H9 (cell line): ENCODE measurements at places on chromosomes 7 and 10.

DNA sequence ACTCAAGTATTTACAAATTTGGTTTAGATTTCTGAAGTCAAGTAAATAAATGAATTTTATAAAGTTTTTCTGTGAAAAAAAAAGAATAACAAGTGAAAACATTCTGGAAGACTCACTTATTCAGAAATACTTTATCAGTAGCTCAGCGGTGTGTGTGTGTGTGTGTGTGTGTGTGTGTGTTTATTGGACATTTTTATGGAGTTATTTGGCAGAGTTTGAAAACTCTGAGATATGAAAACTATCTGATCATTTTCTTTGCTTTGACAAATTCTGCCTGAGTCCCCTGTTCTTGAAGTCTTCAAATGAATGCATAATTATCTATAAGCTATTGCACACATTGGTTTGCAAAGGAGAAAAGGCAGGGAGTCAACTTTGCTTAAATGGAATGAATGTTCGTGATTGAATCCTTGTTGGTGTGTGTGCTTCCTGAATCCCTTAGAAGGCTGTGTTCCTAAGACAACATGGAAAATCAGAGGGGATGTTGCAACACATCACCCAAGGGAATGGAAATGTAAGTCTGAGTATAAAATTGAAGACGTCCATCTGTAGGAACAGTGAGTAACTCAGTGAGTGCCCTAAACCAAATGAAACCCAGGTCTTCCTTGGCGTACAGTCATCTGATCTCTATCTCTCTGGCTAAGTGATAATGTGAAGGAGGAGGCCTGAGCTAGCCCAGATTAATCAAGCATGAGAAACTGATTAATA is 160.9 kb downstream of the REEP3 start:
- H3K36me3 ChIP-seq: no peaks in the 10 kb centered on the region
- no peaks in the 10 kb centered on the region for H3K27me3 ChIP-seq
- H3K4me1 ChIP-seq: peaks cover 3% of the 10 kb centered on the region; the same call in 1 of the 2 replicates
- DNase-seq: no peak
- H3K4me3 ChIP-seq: no peak overlapping the region

- H3K36me3 ChIP-seq: peaks cover 11% of the 10 kb centered on the region
- H3K27ac ChIP-seq: no peak overlapping the region
- no peak overlapping the region; the same call in 2 of the 3 replicates for H3K4me3 ChIP-seq
- H3K4me1 ChIP-seq: peaks cover 3% of the 10 kb centered on the region; the same call in 1 of the 2 replicates
- no peak for DNase-seq
These were observed 10.9 kb downstream of the MARVELD1 start for GRCh38 chr10:97724341-97724941.

GRCh38 chr7:21169667-21170580 is 258.0 kb upstream of the SP4 start:
- DNase-seq: peak; percentile 88
- 0 out of 2 replicates have a peak, but pooled peaks cover 3% of the 10 kb centered on the region for H3K27me3 ChIP-seq
- peak overlapping the region; percentile 92 for H3K27ac ChIP-seq
- peaks cover 7% of the 10 kb centered on the region; the same call in 2 of the 3 replicates for H3K36me3 ChIP-seq
- peak overlapping the region; percentile 81 for H3K4me3 ChIP-seq

- no peak overlapping the region for H3K4me3 ChIP-seq
- H3K4me1 ChIP-seq: no peaks in the 10 kb centered on the region
- no peak for DNase-seq
These were observed 339.5 kb upstream of the MKI67 start for GRCh38 chr10:128465697-128466096.

DNA sequence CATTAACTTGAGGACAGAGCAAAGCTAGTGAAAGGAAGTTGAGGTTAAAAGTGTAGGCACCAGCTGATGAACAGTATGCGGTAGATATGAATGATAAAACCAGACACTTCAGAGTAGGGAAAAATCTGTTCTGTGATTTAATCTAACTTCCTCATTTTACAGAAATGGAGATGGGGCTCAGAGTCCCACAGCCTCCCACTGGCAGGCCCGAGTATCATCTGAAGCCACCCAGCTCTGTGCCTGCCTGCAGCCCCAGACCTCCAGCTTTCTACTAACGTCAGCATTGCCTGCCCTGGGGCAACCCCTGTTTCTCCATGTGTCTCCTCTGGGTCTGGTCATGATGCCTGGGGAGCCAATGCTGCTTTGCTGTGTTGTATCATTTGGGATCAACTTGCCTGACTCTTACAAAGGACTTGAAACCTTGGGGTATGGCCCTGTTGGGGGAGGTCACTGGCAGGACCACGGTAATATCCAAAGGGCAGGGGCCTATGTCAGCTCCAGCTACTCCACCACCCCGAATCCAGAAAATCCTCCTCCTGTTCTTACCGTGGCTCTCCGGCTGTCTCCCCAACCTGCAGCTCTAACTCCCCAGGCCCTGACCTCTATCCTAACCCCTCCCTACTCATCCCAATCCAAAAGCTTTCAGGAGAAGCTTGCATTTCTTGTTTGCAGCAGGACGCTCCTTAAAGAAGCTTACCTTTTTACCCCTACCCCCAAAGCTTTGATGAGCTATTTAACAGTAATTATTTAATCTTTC is 56.2 kb upstream of the NPY start:
- H3K36me3 ChIP-seq: peaks cover 7% of the 10 kb centered on the region; the same call in 2 of the 3 replicates
- H3K4me1 ChIP-seq: peaks cover 6% of the 10 kb centered on the region; the same call in 1 of the 2 replicates
- H3K27ac ChIP-seq: no peak overlapping the region
- H3K4me3 ChIP-seq: no peak overlapping the region
- DNase-seq: no peak

DNA sequence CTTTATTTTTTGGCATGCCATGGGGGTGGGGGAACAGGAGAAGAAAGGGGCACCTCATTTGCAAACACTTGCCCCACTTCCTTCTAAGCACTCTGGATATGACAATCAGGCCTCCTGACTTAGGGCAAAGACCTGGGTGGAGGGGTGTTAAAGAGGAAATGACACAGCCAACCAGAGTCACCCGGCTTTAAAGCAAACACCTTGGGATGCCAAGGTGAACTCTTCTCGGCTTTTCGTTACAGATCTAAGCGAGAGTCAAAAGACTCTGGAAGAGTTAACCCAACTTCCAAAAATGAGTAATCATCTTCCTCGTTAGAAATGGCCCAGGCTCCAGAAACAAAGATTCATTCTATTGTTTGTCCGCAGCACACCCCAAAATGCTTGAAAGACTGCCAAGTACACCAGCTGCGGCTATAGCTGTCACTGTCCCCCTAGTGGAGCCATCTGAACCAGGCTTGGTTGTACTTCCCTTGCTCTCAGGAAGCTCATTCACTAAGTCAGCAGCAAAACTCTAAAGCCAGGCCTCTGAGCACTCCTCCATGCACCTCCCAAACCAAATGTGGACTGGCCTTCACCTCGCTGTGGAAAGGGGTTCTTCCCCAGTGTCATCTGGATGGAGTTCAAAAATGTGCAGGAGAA is 24.8 kb downstream of the FAM53B start:
- no peak overlapping the region for H3K27ac ChIP-seq
- no peaks in the 10 kb centered on the region for H3K27me3 ChIP-seq
- no peak overlapping the region for H3K4me3 ChIP-seq
- no peak for DNase-seq

GRCh38 chr10:12801214-12802087 is 200.1 kb downstream of the CCDC3 start:
- no peak for DNase-seq
- no peak overlapping the region for H3K4me3 ChIP-seq
- H3K27ac ChIP-seq: no peak overlapping the region
- H3K36me3 ChIP-seq: no peaks in the 10 kb centered on the region
- no peaks in the 10 kb centered on the region for H3K27me3 ChIP-seq

GRCh38 chr7:131935180-131935579 is 378.8 kb upstream of the PODXL start:
- H3K27me3 ChIP-seq: no peaks in the 10 kb centered on the region
- no peaks in the 10 kb centered on the region for H3K4me1 ChIP-seq
- DNase-seq: no peak
- H3K27ac ChIP-seq: no peak overlapping the region
- no peak overlapping the region for H3K4me3 ChIP-seq

GRCh38 chr7:26372704-26373103 is 81.0 kb downstream of the SNX10 start:
- H3K27me3 ChIP-seq: no peaks in the 10 kb centered on the region
- H3K27ac ChIP-seq: no peak overlapping the region
- H3K4me1 ChIP-seq: no peaks in the 10 kb centered on the region; the same call in 1 of the 2 replicates
- no peaks in the 10 kb centered on the region; the same call in 2 of the 3 replicates for H3K36me3 ChIP-seq
- no peak for DNase-seq
- H3K4me3 ChIP-seq: no peak overlapping the region

DNA sequence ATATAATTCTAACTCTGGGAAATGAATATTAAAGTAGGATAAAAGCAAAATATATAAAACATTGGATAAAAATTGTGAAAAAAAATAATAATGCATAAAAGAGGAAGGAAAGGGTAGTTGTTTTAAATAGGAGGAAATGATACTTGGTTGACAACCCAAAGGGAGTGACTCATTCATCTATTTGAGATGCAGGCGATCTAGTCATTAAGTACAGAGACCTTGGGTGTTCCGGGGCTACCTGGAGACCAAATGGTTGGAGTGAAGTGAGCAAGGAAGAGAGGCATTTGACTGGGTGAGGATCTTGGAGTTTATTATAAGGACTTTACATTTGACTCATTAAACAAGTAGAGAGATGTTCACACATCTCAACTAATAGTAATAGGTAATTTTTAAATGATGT is 111.0 kb downstream of the LRRTM3 start:
- H3K27ac ChIP-seq: no peak overlapping the region

DNA sequence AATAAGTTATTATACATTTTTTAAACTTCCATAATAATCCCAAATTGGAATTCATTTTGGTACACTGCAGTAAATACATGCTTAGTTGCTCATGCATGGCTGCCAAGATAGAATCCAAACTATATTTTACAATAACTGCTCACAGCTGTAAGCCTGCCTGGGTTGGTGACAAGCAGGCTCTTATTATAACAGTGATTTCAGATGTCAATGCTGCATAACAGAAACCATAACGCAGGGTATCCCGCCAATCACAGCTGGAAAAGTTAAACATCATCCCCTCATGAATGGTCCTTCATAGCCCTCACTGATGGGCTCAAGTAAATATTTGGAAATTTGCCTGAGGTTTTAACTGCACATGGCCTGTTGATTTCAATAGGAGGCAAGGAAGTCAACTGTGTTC is 149.8 kb downstream of the AMPH start:
- no peak overlapping the region for H3K4me3 ChIP-seq
- H3K4me1 ChIP-seq: no peaks in the 10 kb centered on the region
- H3K36me3 ChIP-seq: no peaks in the 10 kb centered on the region
- no peak for DNase-seq

- H3K4me1 ChIP-seq: no peaks in the 10 kb centered on the region
- peaks cover 68% of the 10 kb centered on the region for H3K27me3 ChIP-seq
- DNase-seq: no peak
- H3K36me3 ChIP-seq: no peaks in the 10 kb centered on the region
- no peak overlapping the region for H3K27ac ChIP-seq
These were observed 13.7 kb downstream of the LBX1 start for GRCh38 chr10:101215397-101216206.

GRCh38 chr7:46450425-46450824 is 529.4 kb upstream of the IGFBP3 start:
- H3K36me3 ChIP-seq: no peaks in the 10 kb centered on the region
- no peaks in the 10 kb centered on the region for H3K4me1 ChIP-seq
- H3K27me3 ChIP-seq: no peaks in the 10 kb centered on the region
- H3K27ac ChIP-seq: no peak overlapping the region
- no peak overlapping the region for H3K4me3 ChIP-seq
- no peak for DNase-seq

GRCh38 chr7:42315103-42315502 is 78.1 kb upstream of the GLI3 start:
- no peak overlapping the region for H3K4me3 ChIP-seq
- H3K27me3 ChIP-seq: no peaks in the 10 kb centered on the region
- H3K36me3 ChIP-seq: no peaks in the 10 kb centered on the region
- no peak for DNase-seq
- H3K4me1 ChIP-seq: no peaks in the 10 kb centered on the region

- H3K4me3 ChIP-seq: no peak overlapping the region
- no peaks in the 10 kb centered on the region for H3K36me3 ChIP-seq
- H3K4me1 ChIP-seq: no peaks in the 10 kb centered on the region
- DNase-seq: no peak
These were observed 171.7 kb downstream of the KIF20B start for GRCh38 chr10:89873055-89873454.

DNA sequence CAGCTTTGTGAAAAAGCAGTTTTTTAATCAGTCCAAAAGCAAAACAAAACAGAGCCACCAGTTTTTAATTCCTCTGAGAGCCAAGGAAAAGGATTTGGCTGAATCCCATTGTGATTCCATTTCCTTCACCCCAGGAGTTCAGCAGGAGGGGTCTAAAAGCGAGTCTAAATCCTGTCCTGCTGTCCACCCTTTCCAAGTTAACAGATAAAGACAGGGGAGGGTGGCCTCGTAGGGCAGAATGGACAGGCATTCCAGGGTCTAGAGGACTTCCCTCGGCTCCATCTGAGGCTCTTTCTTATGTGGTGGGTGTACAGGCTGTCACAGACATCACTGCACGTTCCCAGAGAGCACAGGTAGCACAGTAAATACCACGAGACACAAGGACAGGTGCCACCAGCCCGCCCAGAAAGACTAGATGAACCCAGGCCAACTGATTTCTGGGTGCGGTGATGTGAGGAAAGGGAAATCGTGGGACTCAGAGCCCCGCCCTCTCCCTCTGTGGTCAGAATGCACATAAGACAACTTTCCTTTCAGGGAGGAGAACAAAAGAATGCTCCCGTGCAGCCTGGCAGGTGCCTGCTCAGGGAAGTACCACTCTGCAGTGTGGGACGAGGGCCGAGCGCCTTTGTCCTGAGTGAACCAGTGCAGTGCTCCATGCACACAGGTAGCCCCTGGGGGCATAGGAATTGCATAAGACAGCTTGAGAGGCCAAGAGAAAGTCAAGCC is 119.7 kb downstream of the ABLIM1 start:
- peaks cover 5% of the 10 kb centered on the region; the same call in 1 of the 2 replicates for H3K4me1 ChIP-seq
- peaks cover 3% of the 10 kb centered on the region; the same call in 1 of the 2 replicates for H3K36me3 ChIP-seq
- H3K27ac ChIP-seq: no peak overlapping the region

GRCh38 chr7:50145801-50146338 is 52.8 kb upstream of the ZPBP start:
- H3K4me3 ChIP-seq: no peak overlapping the region
- no peak overlapping the region for H3K27ac ChIP-seq
- no peaks in the 10 kb centered on the region for H3K27me3 ChIP-seq
- H3K36me3 ChIP-seq: no peaks in the 10 kb centered on the region
- no peaks in the 10 kb centered on the region for H3K4me1 ChIP-seq

DNA sequence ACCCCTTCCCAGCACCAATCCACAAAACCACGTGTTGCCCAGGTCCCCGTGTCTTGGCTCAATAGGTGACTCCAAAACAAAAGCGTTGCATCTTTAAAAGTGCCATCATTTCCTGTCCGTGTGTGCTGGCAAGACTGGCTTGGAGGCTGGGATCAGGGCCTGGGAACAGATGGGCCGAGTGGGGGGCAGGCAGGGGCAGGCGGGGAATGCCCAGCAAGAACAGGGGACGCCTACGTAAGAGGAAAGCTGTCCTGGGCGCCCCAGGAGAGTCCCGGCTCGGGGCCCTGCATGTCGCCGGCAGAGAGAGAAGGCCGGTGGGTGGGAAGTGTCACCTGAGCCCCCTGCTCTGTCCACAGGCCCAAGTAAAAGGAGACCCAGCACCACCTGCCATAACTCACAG is 86.5 kb downstream of the PAXIP1 start:
- H3K36me3 ChIP-seq: peaks cover under 1% of the 10 kb centered on the region
- no peak for DNase-seq
- no peak overlapping the region for H3K4me3 ChIP-seq
- no peaks in the 10 kb centered on the region for H3K27me3 ChIP-seq
- H3K27ac ChIP-seq: no peak overlapping the region
- H3K4me1 ChIP-seq: no peaks in the 10 kb centered on the region

GRCh38 chr10:20254078-20254477 is 437.8 kb downstream of the PLXDC2 start:
- no peak overlapping the region for H3K27ac ChIP-seq
- H3K4me1 ChIP-seq: peaks cover 8% of the 10 kb centered on the region
- no peak overlapping the region for H3K4me3 ChIP-seq
- no peaks in the 10 kb centered on the region for H3K27me3 ChIP-seq
- peaks cover 14% of the 10 kb centered on the region for H3K36me3 ChIP-seq

GRCh38 chr10:1657479-1657878 is 79.8 kb downstream of the ADARB2 start:
- DNase-seq: no peak
- H3K4me3 ChIP-seq: no peak overlapping the region
- H3K27me3 ChIP-seq: no peaks in the 10 kb centered on the region
- H3K4me1 ChIP-seq: no peaks in the 10 kb centered on the region; the same call in 1 of the 2 replicates
